Colonic mucosa (tissue), 4 donors: ENCODE measurements at places on chromosomes 7 and 10. TPM values are rescaled to one million over a fixed set of nuclear protein-coding genes. Genes with fewer than 3 reads are reported as not detected.

DNA sequence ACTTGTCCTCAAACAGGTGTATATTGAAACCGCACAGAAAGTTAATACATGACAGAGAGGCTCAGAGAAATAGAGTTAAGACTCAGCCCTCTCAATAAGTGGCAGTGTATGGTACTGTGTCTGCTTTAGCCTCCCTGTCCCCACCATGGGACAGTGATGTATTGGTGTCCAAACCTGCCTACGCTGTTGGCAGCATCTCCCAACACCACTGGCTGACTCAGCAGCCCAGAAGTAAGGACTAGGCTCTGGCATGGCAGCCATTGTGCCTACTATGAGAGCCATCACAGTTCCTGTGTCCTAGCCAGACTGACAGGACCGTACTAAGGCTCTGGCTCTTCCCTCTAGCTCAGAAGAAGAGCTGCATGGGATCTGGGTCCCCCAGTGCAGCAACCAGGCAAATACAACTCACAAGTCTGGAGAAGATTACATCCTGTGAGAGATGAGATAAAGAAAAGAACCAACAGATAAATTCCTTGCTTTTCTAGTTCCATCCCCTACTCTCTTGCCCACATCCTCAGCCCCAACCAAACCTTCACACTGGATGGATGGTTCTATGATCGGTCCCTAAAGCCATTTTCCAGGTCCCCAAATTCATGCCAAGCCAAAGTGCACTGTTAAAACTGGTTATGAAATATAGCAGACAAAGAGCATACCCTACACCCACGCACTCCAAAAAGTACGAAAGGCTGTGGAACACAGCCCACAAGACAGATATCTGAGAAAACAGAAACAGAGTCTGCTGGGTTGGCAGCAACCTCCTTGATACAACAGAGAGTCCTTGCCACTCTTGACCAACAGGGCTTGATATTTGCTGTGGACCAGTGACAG, 44.1 kb upstream of the DMTF1 start:
- no peaks in the 10 kb centered on the region for H3K27me3 ChIP-seq
- DNase-seq, result no peak
- no peaks in the 10 kb centered on the region for H3K36me3 ChIP-seq
- H3K4me3 ChIP-seq, result no peak overlapping the region
- H3K4me1 ChIP-seq, result no peaks in the 10 kb centered on the region

DNA sequence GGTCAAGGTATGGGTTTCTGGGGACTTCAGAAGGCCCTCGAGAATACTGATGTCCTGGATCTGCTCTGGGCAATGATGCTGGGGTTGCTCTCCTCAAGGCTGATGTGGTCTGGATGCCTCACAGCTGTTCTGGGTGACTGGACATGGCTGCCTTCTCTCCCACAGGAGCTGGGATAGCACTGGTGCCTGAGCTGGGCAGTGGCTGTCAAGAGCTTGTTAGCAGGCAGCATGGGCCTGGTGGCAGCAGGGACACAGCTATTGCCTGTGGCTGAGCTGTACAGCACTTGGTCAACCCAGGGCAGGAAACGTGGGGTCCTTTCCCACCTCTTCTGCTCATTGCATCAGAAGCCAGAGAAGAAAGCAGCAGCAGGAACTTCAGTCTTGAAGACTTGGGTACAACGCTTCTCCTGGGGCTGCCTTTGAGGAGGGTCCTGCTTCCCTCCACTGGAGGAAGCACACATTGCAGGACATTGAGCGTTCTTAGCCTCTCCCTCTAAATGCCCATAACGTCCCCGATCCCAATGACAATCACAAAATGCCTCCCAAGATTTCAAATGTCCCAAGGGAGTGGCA, 13.0 kb downstream of the ADCYAP1R1 start:
- no peaks in the 10 kb centered on the region for H3K27me3 ChIP-seq
- H3K4me3 ChIP-seq, result no peak overlapping the region

- no peak for DNase-seq
- H3K27me3 ChIP-seq, result no peaks in the 10 kb centered on the region
- H3K27ac ChIP-seq, result no peak overlapping the region
- no peaks in the 10 kb centered on the region for H3K36me3 ChIP-seq
Measured at GRCh38 chr7:10643545-10643944, 330.1 kb upstream of the PHF14 start.

- H3K36me3 ChIP-seq, result no peaks in the 10 kb centered on the region
- no peak for DNase-seq
- H3K27me3 ChIP-seq, result no peaks in the 10 kb centered on the region
- no peaks in the 10 kb centered on the region for H3K4me1 ChIP-seq
- no peak overlapping the region for H3K27ac ChIP-seq
- no peak overlapping the region for H3K4me3 ChIP-seq
Measured at GRCh38 chr7:90592033-90592432, 4.1 kb upstream of the CDK14 start.

DNA sequence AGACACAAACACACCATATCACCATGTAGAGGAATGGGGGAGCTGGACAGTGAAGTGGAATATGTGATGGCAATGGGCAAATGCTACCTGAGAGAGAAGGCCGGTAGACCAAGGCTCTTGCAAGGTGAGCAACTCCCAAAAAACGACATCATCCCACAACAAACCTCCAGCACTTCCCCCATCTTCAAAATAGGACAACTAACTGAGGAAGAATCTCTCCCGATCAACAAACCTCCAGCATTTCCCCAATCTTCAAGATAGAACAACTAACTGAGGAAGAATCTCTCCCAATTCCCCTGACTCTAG, 387.2 kb downstream of the PARD3 start:
- DNase-seq, result no peak
- H3K4me3 ChIP-seq, result no peak overlapping the region
- no peaks in the 10 kb centered on the region for H3K36me3 ChIP-seq
- H3K27me3 ChIP-seq, result no peaks in the 10 kb centered on the region
- no peaks in the 10 kb centered on the region for H3K4me1 ChIP-seq

- no peaks in the 10 kb centered on the region for H3K36me3 ChIP-seq
- DNase-seq, result no peak
- H3K4me1 ChIP-seq, result no peaks in the 10 kb centered on the region
- no peaks in the 10 kb centered on the region for H3K27me3 ChIP-seq
- H3K27ac ChIP-seq, result no peak overlapping the region
- H3K4me3 ChIP-seq, result no peak overlapping the region
Measured at GRCh38 chr10:62396864-62397263, 22.7 kb downstream of the ZNF365 start.

- H3K4me1 ChIP-seq, result no peaks in the 10 kb centered on the region
- H3K27ac ChIP-seq, result no peak overlapping the region
- DNase-seq, result no peak
- H3K4me3 ChIP-seq, result no peak overlapping the region
- no peaks in the 10 kb centered on the region for H3K27me3 ChIP-seq
Measured at GRCh38 chr10:7434378-7434777, 23.5 kb upstream of the SFMBT2 start.

- no peak overlapping the region for H3K4me3 ChIP-seq
- no peak overlapping the region for H3K27ac ChIP-seq
- no peaks in the 10 kb centered on the region for H3K4me1 ChIP-seq
- H3K27me3 ChIP-seq, result no peaks in the 10 kb centered on the region
- no peaks in the 10 kb centered on the region for H3K36me3 ChIP-seq
Measured at GRCh38 chr10:11304906-11305585, 287.4 kb downstream of the CELF2 start.

- H3K4me1 ChIP-seq, result no peaks in the 10 kb centered on the region
- no peak for DNase-seq
- H3K4me3 ChIP-seq, result no peak overlapping the region
- H3K27ac ChIP-seq, result no peak overlapping the region
- H3K36me3 ChIP-seq, result no peaks in the 10 kb centered on the region
- no peaks in the 10 kb centered on the region for H3K27me3 ChIP-seq
Measured at GRCh38 chr10:100022403-100022802, 12.7 kb upstream of the DNMBP start.

- H3K27me3 ChIP-seq, result no peaks in the 10 kb centered on the region
- H3K4me1 ChIP-seq, result no peaks in the 10 kb centered on the region
- no peak overlapping the region for H3K27ac ChIP-seq
- H3K4me3 ChIP-seq, result no peak overlapping the region
- no peaks in the 10 kb centered on the region for H3K36me3 ChIP-seq
Measured at GRCh38 chr7:111787741-111788140, 225.4 kb upstream of the IMMP2L start.

- no peak for DNase-seq
- H3K36me3 ChIP-seq, result no peaks in the 10 kb centered on the region
- H3K27ac ChIP-seq, result no peak overlapping the region
- H3K27me3 ChIP-seq, result no peaks in the 10 kb centered on the region
Measured at GRCh38 chr7:111006691-111007090, 84.2 kb upstream of the LRRN3 start.

GRCh38 chr10:59124187-59124586, 52.3 kb upstream of the PHYHIPL start:
- DNase-seq, result no peak
- H3K27ac ChIP-seq, result no peak overlapping the region
- H3K4me1 ChIP-seq, result no peaks in the 10 kb centered on the region

GRCh38 chr10:22002591-22003176, 846 bp downstream of the DNAJC1 start:
- H3K36me3 ChIP-seq, result no peaks in the 10 kb centered on the region
- H3K27me3 ChIP-seq, result no peaks in the 10 kb centered on the region
- H3K4me1 ChIP-seq, result no peaks in the 10 kb centered on the region

DNA sequence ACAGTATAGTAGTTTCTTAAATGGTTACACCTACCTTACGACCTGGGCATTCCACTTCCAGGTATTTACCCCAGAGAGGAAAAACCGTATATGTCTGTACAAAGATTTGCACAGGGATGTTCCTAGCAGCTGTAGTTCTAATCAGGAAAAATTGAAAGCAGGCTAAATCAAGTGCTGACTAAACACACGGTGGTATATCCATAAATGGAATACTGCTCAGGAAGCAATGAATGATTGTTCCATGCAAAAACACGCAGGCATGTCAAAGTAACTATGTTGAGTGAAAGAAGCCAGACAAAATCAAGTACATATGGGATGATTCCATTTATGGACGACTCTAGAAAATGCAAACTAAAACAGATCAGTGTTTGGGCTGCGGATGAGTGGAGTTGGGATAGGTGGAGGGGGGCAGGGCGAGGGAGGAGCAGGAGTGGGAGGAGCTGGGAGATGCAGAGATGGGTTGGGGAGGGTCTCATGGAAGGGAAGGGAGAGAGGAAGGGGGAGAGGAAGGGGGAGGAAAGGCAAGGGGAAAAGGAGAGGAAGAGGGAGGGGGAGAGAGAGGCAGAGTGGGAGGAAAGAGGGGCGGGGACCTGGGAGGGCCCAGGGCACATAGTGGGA, 484 bp upstream of the MSRB2 start:
- H3K4me3 ChIP-seq, result peak overlapping the region; percentile 14
- peak overlapping the region; percentile 41 for H3K27ac ChIP-seq
- DNase-seq, result no peak
- no peaks in the 10 kb centered on the region for H3K4me1 ChIP-seq

Gene ANKRD30A
- not detected for total RNA-seq

Gene ANXA8
- not detected for total RNA-seq

Gene GPR15LG
- total RNA-seq, result 515 TPM

Gene LIPF
- total RNA-seq, result not detected

Gene ZNRF2
- 42.4 TPM for total RNA-seq

Gene TFEC
- 2.9 TPM for total RNA-seq

Gene MACC1
- total RNA-seq, result 9.5 TPM

Gene FOXP2
- 5.3 TPM for total RNA-seq

Gene COL1A2
- 131 TPM for total RNA-seq

Gene SMURF1
- total RNA-seq, result 35.5 TPM

Gene GARIN1A
- total RNA-seq, result 0.85 TPM

Gene SLC18A2
- 1.6 TPM for total RNA-seq

Gene VSTM2A
- 4.2 TPM for total RNA-seq
